Activated T-cell treated with anti-CD3 and anti-CD28 coated beads, Interleukin-2, amount 50 U/mL, for 72 hours (primary cell): ENCODE measurements at places on chromosomes 1 and 21. TPM values are rescaled to one million over a fixed set of nuclear protein-coding genes. Genes with fewer than 3 reads are reported as not detected.

The CEP85 gene
- 34.6 TPM for total RNA-seq

The FAM151A gene
- total RNA-seq = not detected

The IGSF5 gene
- not detected for total RNA-seq

The THEMIS2 gene
- 26.0 TPM for total RNA-seq

The TTC24 gene
- total RNA-seq = 17.4 TPM

The PGLYRP3 gene
- not detected for total RNA-seq

The KIF17 gene
- total RNA-seq = not detected

The GADD45A gene
- 135 TPM for total RNA-seq

The SPRR2F gene
- not detected for total RNA-seq

The DMBX1 gene
- 0.37 TPM for total RNA-seq

The LCE1B gene
- not detected for total RNA-seq

The OLFML2B gene
- total RNA-seq = not detected

- H3K27me3 ChIP-seq = peaks cover 19% of the 10 kb centered on the region
- no peaks in the 10 kb centered on the region for H3K36me3 ChIP-seq
- peaks cover 14% of the 10 kb centered on the region for H3K4me1 ChIP-seq
- no peak overlapping the region for H3K4me3 ChIP-seq
- no peak overlapping the region for H3K27ac ChIP-seq
Measured at GRCh38 chr21:35991131-35991530, 69.2 kb downstream of the SETD4 start.

- H3K36me3 ChIP-seq = no peaks in the 10 kb centered on the region
- no peaks in the 10 kb centered on the region for H3K4me1 ChIP-seq
- no peak overlapping the region for H3K27ac ChIP-seq
- H3K27me3 ChIP-seq = no peaks in the 10 kb centered on the region
- H3K4me3 ChIP-seq = peak overlapping the region; percentile 27
Measured at GRCh38 chr1:2313651-2314261, 77.6 kb downstream of the MORN1 start.

DNA sequence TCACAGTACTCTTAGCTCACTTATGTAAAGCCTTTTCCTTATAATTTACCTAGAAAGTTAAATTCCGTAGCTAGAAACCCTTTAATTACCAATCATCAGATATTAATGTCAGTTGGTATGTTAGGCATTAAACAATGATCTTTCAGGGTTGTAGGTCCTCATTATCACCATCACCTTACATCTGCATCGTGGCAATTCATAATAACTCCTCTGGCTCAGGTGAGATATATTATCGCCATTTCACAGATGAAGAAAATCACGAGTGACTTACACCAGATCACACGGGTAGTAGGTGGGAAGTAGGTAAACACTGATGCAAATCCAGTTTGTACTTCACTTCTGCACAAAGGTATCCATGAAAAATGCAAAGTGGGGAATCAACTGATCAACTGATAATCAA is 639 bp downstream of the NUP133 start:
- H3K4me3 ChIP-seq = peak overlapping the region; percentile 98
- H3K36me3 ChIP-seq = no peaks in the 10 kb centered on the region
- H3K27ac ChIP-seq = peak overlapping the region; percentile 96
- DNase-seq = no peak

DNA sequence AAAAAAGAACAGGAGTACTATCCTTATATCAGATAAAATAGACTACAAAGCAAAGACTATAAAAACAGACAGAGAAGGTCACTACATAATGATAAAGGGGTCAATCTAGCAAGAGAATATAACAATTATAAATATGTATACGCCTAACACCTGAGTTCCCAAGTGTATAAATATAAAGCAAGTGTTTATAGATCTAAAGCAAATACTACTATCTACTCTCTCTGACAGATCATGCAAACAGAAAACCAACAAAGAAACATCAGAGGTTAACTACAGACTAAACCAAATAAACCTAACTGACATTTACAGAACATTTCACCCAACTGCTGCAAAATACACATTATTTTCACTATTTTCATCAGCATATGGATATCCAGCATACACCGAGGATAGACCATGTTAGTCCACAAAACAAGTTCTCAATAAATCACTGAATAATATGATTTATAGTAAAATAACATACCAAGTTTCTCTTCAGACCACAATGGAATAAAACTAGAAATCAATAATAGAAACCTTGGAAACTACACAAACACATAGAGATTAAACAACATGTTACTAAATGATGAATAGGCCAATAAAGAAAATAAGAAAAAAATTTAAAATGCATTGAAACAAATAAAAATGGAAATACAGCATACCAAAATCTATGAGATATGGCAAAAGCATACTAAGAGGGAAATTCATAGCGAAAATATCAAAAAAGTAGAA is 22.7 kb downstream of the UCHL5 start:
- DNase-seq = no peak
- H3K4me1 ChIP-seq = peaks cover 17% of the 10 kb centered on the region
- H3K27me3 ChIP-seq = no peaks in the 10 kb centered on the region
- H3K36me3 ChIP-seq = peaks cover 3% of the 10 kb centered on the region

DNA sequence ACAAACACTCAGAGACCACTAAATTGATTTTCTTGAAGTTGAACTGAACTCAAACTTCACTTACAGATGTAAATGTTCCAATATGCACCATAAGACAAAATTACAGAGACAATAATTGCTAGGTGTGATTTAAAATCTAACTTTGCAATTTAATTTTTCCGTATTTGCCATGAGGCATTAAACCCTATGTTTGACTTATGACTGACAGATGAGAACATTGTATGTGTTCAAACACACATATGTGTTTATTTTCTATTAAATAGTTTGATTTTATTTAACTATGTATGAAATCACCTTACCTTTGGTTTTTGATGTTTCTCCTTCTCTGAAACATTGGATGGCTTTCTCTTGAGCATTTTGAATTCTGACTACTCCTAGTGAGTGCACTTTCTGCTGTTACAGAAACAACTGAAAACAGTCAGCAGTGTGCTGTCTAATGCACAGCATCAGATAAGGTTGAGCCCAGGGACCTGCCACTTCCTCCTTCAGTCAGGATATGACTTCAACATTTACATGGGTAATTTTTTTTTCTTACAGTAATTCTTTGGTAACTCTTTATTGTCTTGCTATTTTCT is at the start of gene SAMSN1:
SAMSN1 (minus strand) TSS at position 410 of the 575 bp plus-strand sequence; CDS start at position 356, 54 bp downstream.
- peak; percentile 77 for DNase-seq
- peaks cover 74% of the 10 kb centered on the region for H3K4me1 ChIP-seq
- H3K36me3 ChIP-seq = peaks cover 5% of the 10 kb centered on the region

DNA sequence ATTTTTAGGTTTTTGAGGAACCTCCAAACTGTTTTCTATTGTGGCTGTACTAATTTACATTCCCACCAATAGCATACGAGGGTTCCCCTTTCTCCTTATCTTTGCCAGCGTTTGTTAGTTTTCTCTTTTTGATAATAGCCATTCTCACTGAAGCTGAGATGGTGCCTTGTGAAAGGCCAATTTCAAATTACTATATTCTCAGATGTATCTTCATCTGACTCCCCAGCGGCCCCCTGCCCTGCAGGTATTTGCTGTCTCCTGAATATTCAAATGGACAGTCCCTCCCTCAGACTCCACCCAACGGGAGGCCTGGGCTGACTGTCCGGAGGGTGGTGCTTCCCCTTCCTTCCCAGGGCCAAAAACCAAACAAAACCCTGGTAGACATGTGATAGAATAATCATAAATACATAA is 33.5 kb upstream of the TARBP1 start:
- no peak for DNase-seq
- no peaks in the 10 kb centered on the region for H3K27me3 ChIP-seq
- H3K27ac ChIP-seq = no peak overlapping the region
- no peaks in the 10 kb centered on the region for H3K36me3 ChIP-seq

DNA sequence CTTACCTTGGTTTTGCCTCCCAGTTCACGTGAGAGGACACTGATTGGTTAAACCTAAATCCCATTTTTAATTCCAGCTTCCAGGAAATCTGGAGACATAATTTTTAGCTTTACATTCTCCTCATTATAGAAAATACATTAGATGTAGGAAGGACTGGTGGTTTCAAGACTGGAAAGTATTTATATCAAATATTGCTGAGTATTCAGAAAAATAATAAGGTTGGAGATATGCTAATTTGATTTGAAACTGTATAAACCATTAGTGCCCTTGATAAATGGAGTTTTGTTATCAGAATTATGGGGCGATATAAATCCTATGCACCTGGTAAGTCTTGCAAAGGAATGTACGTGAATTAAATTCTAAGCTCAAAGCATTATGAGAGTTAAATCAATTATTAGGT is 218.0 kb upstream of the ADGRL4 start:
- no peaks in the 10 kb centered on the region for H3K36me3 ChIP-seq
- H3K4me3 ChIP-seq = no peak overlapping the region
- H3K4me1 ChIP-seq = no peaks in the 10 kb centered on the region
- no peak overlapping the region for H3K27ac ChIP-seq
- no peak for DNase-seq

DNA sequence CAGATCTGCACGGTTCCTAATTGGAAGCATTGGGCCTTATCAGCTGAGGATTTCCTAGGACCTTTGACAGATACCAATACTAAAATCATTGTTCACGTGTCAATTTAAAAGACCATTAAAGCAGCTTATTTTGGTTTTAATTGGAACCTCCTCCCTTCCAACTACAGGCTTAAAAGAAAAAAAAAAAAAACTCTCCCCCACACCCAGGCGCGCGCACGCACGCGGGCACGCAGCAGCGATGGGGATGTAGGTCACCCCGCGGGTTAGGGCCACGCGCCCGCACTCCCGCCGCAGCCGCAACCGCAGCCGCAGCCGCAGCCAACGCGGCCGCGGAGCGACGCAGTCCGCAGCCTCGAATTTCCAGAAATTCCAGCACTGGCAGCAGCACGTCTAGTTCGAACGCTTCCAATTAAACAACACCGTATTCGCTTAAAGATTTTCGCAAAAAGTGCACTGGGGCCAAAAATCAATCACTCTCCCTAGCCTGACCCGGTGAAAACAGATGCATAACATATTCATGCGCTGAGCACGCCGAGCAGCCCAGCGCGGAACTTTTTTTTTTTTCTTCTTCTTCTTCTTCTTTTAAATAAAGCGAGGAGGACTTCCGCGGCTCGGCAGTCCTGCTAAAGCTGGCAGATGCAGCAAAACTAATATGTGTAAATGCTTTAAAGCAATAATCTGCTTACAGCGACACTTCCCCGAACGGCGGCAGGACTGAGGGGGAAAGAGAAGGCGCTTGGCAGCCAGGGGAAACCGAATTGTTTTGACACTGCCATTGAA is 13.3 kb upstream of the BARHL2 start:
- H3K4me1 ChIP-seq = peaks cover 44% of the 10 kb centered on the region
- peak overlapping the region; percentile 86 for H3K4me3 ChIP-seq
- peak overlapping the region; percentile 81 for H3K27ac ChIP-seq
- peaks cover 95% of the 10 kb centered on the region for H3K27me3 ChIP-seq

DNA sequence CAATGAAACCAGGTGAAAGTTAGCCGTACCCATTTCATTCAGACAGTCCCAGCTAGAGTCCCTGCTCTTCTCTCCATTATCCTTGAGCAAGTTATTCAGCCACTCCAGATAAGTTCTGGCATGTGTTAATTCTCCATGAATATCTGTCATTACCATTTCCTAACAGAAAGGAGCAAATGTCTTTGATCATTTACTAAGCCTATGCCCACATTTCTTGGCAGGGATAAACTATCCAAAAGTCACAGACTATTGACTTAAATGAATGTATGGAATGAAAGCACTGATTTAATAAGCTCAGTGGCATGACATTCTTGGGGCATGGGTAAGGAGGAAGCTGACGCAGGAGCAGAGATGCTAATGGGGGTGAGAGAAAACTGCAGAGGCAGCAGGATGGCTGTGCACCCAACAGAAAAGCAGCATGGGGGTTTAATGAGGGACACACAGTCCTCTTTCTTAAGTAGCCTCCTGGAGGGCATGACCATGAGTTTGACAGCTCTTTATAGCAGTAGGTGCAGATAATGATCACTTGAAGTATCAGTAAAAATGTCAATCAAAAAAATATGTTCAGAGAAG is 17.6 kb upstream of the DHCR24 start:
- H3K4me3 ChIP-seq = no peak overlapping the region
- no peaks in the 10 kb centered on the region for H3K4me1 ChIP-seq
- no peaks in the 10 kb centered on the region for H3K36me3 ChIP-seq
- no peak overlapping the region for H3K27ac ChIP-seq

DNA sequence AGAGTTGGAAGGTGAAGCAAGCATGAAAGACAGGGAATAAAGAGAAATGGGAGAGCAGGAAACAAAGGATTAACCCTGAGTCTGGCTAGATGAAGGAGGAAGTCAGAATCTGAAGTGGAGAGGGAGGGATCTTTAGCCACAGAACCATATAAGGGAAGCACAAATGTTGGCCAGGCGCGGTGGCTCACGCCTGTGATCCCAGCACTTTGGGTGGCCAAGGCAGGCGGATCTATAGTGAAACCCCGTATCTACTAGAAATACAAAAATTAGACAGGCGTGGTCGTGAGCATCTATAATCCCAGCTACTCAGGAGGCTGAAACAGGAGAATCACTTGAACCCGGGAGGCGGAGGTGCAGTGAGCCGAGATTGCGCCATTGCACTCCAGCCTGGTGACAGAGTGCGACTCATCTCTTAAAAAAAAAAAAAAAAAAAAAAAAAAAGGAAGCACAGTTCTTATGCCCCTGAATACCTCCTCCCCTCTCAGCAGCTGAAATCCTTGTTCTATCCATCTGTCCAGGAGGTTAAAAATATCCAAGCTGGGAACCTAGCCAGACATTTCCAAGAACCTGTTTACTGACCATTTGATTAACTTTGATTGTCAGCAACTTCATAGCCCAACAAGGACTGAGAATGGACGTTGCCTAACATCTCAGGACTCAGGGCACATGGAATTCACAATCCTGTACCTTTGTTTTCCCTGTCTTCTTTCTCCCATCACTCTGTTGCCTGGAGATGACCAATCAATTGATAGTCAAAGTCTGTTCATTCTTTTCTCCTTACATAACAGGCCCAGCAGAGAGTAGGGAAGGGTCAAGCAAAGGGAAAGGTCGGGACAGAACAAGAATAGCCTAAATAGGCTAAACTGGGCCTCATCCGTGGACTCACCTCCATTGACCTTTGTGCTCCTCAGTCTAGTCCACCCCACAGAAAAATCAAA is 10.6 kb downstream of the TXNIP start:
- H3K4me3 ChIP-seq = peak overlapping the region; percentile 61
- H3K27me3 ChIP-seq = no peaks in the 10 kb centered on the region
- H3K27ac ChIP-seq = peak overlapping the region; percentile 62
- H3K36me3 ChIP-seq = no peaks in the 10 kb centered on the region
- peaks cover 28% of the 10 kb centered on the region for H3K4me1 ChIP-seq

- no peak overlapping the region for H3K4me3 ChIP-seq
- DNase-seq = no peak
- H3K36me3 ChIP-seq = no peaks in the 10 kb centered on the region
- no peaks in the 10 kb centered on the region for H3K4me1 ChIP-seq
Measured at GRCh38 chr1:183375381-183375780, 42.8 kb downstream of the NMNAT2 start.

- H3K36me3 ChIP-seq = peaks cover 2% of the 10 kb centered on the region
- no peak for DNase-seq
- no peak overlapping the region for H3K27ac ChIP-seq
Measured at GRCh38 chr1:2826316-2826715, 24.8 kb upstream of the TTC34 start.
